ENCODE measurements at places on chromosomes 4 and X. TPM values are rescaled to one million over a fixed set of nuclear protein-coding genes. Genes with fewer than 3 reads are reported as not detected.

DNA sequence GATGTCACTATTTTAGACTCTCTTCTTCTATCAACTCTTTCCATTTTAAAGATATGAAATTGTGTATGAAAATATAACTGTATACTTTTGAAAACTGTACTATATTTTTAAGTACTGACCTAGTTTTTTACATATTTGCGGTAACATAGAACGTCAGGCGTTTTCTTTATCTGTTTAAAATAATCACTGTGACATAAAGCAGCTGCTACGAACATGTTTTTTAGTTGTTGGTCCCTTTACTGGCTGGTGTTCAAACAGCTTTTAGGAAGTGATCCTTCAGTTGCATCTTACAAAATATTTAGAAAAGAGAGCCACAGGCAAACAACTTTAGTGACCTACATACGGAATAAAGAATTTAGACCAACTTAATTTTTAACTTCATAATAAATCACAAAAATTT, 73.1 kb downstream of the METTL14 start:
- peaks cover 3% of the 10 kb centered on the region for H3K36me3 ChIP-seq
- H3K27me3 ChIP-seq: no peaks in the 10 kb centered on the region
- H3K4me1 ChIP-seq: peaks cover 33% of the 10 kb centered on the region
- H3K4me3 ChIP-seq: no peak overlapping the region

GRCh38 chrX:5959286-5959685, 269.4 kb downstream of the NLGN4X start:
- no peak for DNase-seq
- H3K4me3 ChIP-seq: no peak overlapping the region
- no peaks in the 10 kb centered on the region for H3K4me1 ChIP-seq
- no peak overlapping the region for H3K27ac ChIP-seq

DNA sequence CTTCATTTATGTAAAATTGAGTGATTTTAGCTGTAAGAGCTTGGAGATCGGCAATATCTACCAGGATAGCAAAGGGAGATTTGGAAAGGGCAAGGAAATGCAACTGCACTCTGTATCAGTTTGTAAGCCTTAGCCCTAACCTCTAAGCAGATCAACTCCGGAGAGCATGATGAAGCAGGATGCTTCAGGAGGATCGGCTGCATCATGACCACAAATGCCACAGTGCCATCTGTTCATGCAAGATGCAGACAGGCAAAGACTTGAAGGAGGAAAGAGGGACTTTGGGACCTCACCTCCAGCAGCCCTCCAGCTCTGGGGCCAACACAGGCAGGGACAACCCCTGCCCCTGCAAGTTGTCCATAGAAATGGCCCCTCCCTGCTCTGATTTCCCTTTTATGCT, 377.6 kb upstream of the GATB start:
- no peak for DNase-seq
- H3K4me3 ChIP-seq: no peak overlapping the region
- no peaks in the 10 kb centered on the region for H3K27me3 ChIP-seq
- no peaks in the 10 kb centered on the region for H3K4me1 ChIP-seq

- H3K27me3 ChIP-seq: no peaks in the 10 kb centered on the region
- H3K4me3 ChIP-seq: no peak overlapping the region
- no peaks in the 10 kb centered on the region for H3K36me3 ChIP-seq
- no peaks in the 10 kb centered on the region for H3K4me1 ChIP-seq
- no peak overlapping the region for H3K27ac ChIP-seq
Observed at GRCh38 chr4:120877021-120877420, 45.5 kb downstream of the PRDM5 start.

- DNase-seq: no peak
- H3K27me3 ChIP-seq: no peaks in the 10 kb centered on the region
- H3K4me3 ChIP-seq: no peak overlapping the region
Observed at GRCh38 chr4:87851953-87852352, 19.2 kb downstream of the MEPE start.

GRCh38 chrX:136163689-136164088, 16.4 kb downstream of the FHL1 start:
- peaks cover 3% of the 10 kb centered on the region for H3K27me3 ChIP-seq
- H3K27ac ChIP-seq: no peak overlapping the region
- H3K36me3 ChIP-seq: no peaks in the 10 kb centered on the region
- DNase-seq: no peak
- H3K4me3 ChIP-seq: peak overlapping the region; percentile 0

- no peaks in the 10 kb centered on the region for H3K4me1 ChIP-seq
- H3K27me3 ChIP-seq: no peaks in the 10 kb centered on the region
- no peaks in the 10 kb centered on the region for H3K36me3 ChIP-seq
- DNase-seq: no peak
- H3K4me3 ChIP-seq: no peak overlapping the region
Observed at GRCh38 chrX:44816367-44816766, 27.5 kb upstream of the DUSP21 start.

DNA sequence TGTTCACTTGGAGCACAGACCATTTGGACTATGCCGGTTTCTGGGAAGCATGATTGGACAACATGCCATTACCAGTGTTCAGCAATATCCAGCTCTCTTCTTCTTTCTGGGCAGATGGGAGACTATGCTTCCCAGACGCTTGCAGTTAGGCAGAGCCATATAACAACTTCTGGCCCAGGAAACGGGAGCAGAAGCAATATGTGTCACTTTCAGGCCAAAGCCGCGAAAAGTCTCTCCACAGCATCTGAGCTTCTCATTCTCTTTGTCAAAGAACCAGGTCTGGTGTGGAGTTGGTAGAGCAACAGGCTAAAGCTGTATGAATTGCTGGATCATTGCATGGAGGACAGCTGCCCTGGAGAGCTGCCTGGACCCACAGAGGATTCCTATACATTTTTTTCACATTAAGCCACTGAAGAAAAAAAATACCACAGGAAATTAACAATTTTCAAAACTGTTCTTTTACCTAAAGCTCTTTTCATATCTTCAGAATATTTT, 131.4 kb upstream of the FRG1 start:
- DNase-seq: no peak
- H3K36me3 ChIP-seq: no peaks in the 10 kb centered on the region
- no peaks in the 10 kb centered on the region for H3K4me1 ChIP-seq
- H3K4me3 ChIP-seq: no peak overlapping the region

- H3K4me1 ChIP-seq: peaks cover 16% of the 10 kb centered on the region
- DNase-seq: peak; percentile 75
- H3K4me3 ChIP-seq: no peak overlapping the region
- no peaks in the 10 kb centered on the region for H3K27me3 ChIP-seq
- peak overlapping the region; percentile 64 for H3K27ac ChIP-seq
Observed at GRCh38 chr4:99723612-99724011, 66.0 kb upstream of the C4orf54 start.

DNA sequence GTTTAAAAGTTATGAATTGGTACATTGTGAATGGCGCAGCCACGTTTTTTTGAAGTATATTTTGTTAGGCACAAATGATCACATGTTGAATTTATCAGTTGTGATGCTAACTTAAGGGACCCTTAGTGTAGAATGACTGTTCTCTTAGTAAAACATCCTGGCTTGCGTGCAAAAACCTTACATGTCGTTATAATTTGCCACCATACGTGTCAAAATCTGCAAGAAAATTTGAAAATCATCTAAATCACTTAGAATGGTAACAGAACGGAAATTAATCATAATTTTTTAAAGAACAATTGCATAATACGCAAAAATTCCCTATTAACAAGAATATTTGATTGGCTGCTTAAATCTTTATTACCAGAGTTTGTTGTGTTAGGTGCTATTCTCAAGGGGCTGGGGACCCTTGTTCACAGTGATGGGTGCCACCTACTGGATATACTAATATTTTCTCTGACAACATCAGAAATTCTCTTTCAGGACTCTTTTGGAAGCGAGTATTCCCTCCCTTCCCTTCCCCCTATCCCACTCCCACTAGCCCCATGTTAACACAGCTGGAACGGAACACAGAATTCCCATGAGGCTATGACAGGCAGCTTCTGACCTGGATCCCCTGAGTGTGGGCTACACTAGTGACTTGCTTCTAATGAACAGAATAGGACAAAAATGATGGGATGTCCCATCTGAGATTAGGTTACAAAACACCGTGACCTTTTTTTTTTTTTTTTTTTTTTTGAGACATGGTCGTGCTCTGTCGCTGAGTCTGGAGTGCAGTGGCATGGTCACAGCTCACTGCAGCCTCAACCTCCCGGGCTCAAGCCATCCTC, 71.8 kb downstream of the SUPT20HL2 start:
- peak; percentile 38 for DNase-seq
- no peak overlapping the region for H3K4me3 ChIP-seq
- H3K4me1 ChIP-seq: no peaks in the 10 kb centered on the region
- H3K27ac ChIP-seq: no peak overlapping the region
- H3K36me3 ChIP-seq: no peaks in the 10 kb centered on the region
- H3K27me3 ChIP-seq: no peaks in the 10 kb centered on the region

GRCh38 chrX:149938881-149939654, 777 bp upstream of the EOLA2 start:
- DNase-seq: peak; percentile 96
- H3K4me1 ChIP-seq: peaks cover 6% of the 10 kb centered on the region
- peak overlapping the region; percentile 99 for H3K27ac ChIP-seq
- H3K27me3 ChIP-seq: no peaks in the 10 kb centered on the region
- H3K4me3 ChIP-seq: peak overlapping the region; percentile 53
- no peaks in the 10 kb centered on the region for H3K36me3 ChIP-seq

GRCh38 chr4:83177182-83177581, 62.7 kb upstream of the PLAC8 start:
- H3K4me3 ChIP-seq: no peak overlapping the region
- no peaks in the 10 kb centered on the region for H3K36me3 ChIP-seq
- no peak overlapping the region for H3K27ac ChIP-seq

GRCh38 chr4:180710628-180711337, 1532.4 kb upstream of the TENM3 start:
- no peak for DNase-seq
- no peak overlapping the region for H3K27ac ChIP-seq
- H3K4me3 ChIP-seq: no peak overlapping the region
- no peaks in the 10 kb centered on the region for H3K36me3 ChIP-seq
- H3K4me1 ChIP-seq: no peaks in the 10 kb centered on the region

GRCh38 chrX:49921109-49921508, 1.3 kb upstream of the CLCN5 start:
- no peak overlapping the region for H3K27ac ChIP-seq
- no peak for DNase-seq
- H3K4me1 ChIP-seq: peaks cover 4% of the 10 kb centered on the region
- no peaks in the 10 kb centered on the region for H3K36me3 ChIP-seq
- H3K27me3 ChIP-seq: no peaks in the 10 kb centered on the region

GRCh38 chr4:93384887-93385286, 443.7 kb upstream of the ATOH1 start:
- no peak overlapping the region for H3K27ac ChIP-seq
- H3K4me1 ChIP-seq: no peaks in the 10 kb centered on the region
- H3K4me3 ChIP-seq: no peak overlapping the region
- no peaks in the 10 kb centered on the region for H3K27me3 ChIP-seq
- DNase-seq: no peak
- H3K36me3 ChIP-seq: no peaks in the 10 kb centered on the region

DNA sequence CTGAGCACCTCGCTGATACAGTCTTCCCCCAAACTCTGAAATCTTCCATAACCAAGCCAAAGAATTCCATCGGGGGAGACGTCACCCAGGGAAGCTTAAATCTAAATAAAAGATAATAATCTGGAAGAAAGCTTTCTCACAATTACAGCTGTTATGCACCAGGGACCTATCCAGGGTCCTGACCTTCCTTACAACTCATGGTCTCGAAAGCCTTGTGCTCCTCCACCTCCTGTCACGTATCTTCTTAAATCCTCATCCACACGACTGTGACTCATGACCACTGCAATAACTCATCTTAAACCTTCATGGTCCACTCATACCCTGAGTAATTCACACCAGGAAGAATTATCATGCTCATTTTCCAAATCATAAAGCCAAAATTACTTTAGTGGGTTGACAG, 166.8 kb upstream of the FRG1 start:
- no peaks in the 10 kb centered on the region for H3K36me3 ChIP-seq
- DNase-seq: no peak
- no peaks in the 10 kb centered on the region for H3K27me3 ChIP-seq
- no peak overlapping the region for H3K4me3 ChIP-seq
- H3K4me1 ChIP-seq: no peaks in the 10 kb centered on the region

- H3K27ac ChIP-seq: no peak overlapping the region
- DNase-seq: no peak
- H3K4me1 ChIP-seq: no peaks in the 10 kb centered on the region
- peaks cover 9% of the 10 kb centered on the region for H3K27me3 ChIP-seq
Observed at GRCh38 chrX:13365161-13365560, 45.3 kb upstream of the ATXN3L start.

- no peaks in the 10 kb centered on the region for H3K4me1 ChIP-seq
- H3K36me3 ChIP-seq: no peaks in the 10 kb centered on the region
- H3K4me3 ChIP-seq: no peak overlapping the region
- H3K27me3 ChIP-seq: no peaks in the 10 kb centered on the region
Observed at GRCh38 chr4:40763228-40763716, 13.5 kb downstream of the NSUN7 start.

The TRIM60 gene
- not detected for total RNA-seq

The RTL9 gene
- 0.51 TPM for total RNA-seq

The SMIM10 gene
- 5.7 TPM for total RNA-seq

Measured in heart left ventricle (tissue), 16 donors.